Stimulated activated CD4-positive, alpha-beta T cell treated with anti-CD3 and anti-CD28 coated beads, Interleukin-4, amount 100 ng/mL, for 24 hours (primary cell): ENCODE measurements at places on chromosomes 2 and 18.

- no peak for DNase-seq
Measured at GRCh38 chr2:197805715-197806633, 1.6 kb downstream of the PLCL1 start.

DNA sequence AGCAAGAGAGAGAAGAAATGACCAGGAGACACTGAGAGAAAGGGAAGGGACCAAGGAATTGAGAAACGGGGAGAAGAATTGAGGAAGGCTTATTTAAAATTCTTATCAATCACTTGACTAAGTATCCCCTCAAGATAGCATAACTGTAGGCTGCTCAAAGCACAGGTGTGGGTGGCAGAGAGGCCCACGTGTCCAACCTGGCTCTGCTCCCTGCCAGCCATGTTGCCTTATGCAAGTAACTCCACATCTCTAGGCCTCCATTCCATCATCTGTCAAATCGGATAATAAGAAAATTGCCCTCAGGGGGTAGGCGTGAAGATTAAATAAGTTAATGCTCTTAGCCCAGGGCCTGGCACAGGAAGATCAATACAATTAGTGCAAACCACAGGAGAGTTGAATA is 7.4 kb upstream of the NPAS2 start:
- no peak for DNase-seq

- no peak for DNase-seq
Measured at GRCh38 chr2:240869109-240869955, 708 bp downstream of the AGXT start.

GRCh38 chr2:193966590-193966989 is 1690.4 kb upstream of the SLC39A10 start:
- DNase-seq: no peak

DNA sequence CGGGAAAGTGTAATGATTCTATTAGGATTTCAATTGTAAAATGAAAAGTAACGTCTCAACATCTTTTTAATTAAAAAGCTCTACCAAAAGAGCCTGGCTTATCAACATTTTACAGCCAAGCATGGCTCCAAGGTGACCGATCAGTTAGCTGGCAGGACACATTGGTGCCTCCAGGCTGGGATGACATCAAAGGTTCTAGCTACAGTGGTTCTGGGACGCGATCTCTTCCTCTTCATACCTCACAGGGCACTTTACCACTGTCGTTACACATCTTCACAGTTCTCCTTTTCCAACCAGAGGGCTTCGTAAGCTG is 693 bp downstream of the ORC2 start:
- DNase-seq: no peak
